ENCODE measurements at places on chromosomes 7 and 10. TPM values are rescaled to one million over a fixed set of nuclear protein-coding genes. Genes with fewer than 3 reads are reported as not detected.

Gene TEX47
- not detected for total RNA-seq

Gene STRIP2
- 6.4 TPM for total RNA-seq

Gene SLC26A5
- total RNA-seq = not detected

Gene HKDC1
- total RNA-seq = 3.9 TPM

Gene LUC7L2
- total RNA-seq = 46.6 TPM

Gene WEE2
- total RNA-seq = not detected
